Muscle of arm (tissue), 14 donors: ENCODE measurements at places on chromosomes 1 and 21.
A peak's percentile ranks its signal among the peaks of the same experiment; 100 is the strongest.

DNA sequence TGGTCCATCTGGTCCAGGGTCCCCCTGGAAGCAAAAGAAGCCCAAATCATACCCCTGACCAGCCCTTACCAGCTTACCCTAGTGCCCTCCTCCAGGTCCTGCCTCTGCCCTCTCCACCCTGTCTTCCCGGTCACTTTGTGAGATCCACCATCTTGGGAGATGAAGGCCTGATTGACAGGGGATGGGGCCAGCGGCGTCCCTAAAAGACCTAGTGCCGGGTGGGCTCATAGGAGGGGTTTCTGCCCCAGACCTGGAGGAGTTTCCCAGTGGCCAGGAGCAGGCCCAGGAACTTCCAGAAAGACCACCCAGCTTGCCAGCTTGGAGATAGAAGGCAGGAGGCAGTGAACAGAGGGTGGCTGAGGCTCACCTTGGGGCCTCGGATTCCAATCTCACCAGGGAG, 5.4 kb downstream of the COL9A2 start:
- DNase-seq: no peak

- no peak for DNase-seq
These were observed 208.8 kb downstream of the GPR52 start for GRCh38 chr1:174656409-174657059.

DNA sequence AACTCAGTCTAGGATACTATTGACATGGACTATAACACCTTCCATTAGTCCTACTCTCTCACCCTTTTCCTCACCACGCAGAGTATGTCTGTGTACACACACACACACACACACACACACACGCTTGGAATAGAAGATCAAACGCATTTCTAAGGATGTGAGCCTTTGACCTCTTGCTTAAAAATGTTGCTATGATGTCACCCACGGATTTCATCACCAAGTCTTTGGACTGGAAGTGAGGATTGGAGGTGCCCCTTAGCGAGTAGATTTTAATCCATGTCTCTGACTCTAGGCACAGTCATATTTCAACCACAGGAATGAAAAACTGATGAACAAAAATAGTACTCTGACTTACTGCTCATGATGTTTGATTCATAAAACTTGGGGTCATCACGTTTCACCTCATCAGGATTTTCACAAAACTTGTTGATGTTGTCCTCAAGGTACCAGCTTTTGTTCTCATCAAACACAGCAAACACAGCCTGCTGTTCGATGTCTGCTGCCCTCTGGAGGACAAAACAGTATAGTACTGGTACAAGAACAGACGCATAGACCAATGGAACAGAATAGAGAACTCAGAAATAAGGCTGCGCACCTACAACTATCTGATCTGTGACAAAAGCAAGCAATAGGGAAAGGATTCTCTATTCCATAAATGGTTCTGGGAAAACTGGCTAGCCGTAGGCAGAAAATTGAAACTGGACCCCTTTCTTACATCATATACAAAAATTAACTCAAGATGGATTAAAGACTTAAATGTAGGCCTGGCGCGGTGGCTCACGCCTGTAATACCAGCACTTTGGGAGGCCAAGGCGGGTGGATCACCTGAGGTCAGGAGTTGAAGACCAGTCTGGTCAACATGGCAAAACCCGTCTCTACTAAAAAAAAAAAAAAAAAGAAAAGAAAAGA, 39.9 kb downstream of the F5 start:
- DNase-seq: peak; percentile 71

DNA sequence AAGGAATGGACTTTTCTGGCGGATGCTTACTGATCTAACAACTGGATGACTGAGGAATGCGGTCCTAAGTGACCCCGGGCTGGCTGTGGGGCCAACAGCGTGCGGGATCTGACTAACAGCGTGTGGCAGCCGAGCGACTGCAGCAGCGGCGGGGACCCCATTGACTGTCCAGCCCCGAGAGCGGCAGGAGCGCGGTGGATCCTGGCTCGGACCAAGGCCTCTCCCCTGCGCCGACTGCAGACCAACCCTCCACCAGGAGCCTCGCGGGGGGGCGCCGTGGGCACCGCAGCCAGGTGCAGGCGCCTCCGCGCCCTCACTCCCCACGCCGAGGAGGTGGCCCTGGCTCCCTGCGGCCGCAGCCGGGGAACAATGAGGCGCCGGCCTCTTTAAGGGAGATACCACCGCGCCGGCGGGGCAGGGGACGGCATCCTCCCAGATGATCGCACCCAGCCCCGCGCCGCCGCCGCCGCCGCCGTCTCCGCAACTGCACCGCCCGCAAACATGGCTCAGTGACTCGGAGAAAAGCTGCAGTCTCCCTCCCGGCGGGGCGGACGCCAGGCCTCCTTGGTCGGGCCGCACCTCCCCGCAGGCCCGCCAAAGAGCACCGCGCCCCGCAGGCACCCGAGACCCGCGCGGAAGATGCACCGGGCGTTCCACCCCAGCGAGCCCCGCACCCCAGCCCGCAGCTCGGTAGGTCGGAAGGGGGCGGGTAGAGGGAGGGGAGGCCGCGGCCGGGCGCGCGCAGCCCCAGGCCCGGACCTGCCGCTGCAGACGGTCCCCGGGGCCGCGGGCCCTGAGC, 694 bp upstream of the PDIK1L start:
- peak; percentile 65 for DNase-seq

GRCh38 chr1:221644663-221645258, 97.1 kb downstream of the DUSP10 start:
- no peak for DNase-seq

- no peak for DNase-seq
These were observed 47.9 kb upstream of the GNG4 start for GRCh38 chr1:235697508-235697907.

GRCh38 chr1:224380003-224380402, 23.3 kb downstream of the CNIH4 start:
- DNase-seq: no peak

GRCh38 chr1:44048532-44049215, 17.4 kb upstream of the SLC6A9 start:
- DNase-seq: no peak

GRCh38 chr1:243505986-243506689, 250.3 kb downstream of the SDCCAG8 start:
- DNase-seq: no peak

DNA sequence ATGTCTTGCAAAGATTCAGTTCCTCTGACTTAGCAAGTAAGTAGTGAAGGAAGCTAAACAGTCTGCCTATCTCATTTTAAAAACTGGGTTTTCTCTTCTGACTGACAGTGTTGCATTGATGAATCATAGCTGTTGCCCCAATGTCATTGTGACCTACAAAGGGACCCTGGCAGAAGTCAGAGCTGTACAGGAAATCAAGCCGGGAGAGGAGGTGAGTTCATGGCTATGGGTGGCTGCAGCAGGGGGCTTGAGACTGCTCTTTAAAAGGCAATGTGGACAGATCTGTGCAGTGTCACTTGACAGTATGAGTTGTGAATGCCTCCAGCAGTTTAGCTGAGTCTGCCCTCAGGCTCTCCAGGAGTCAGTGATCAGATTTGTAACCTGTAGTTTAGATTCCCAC, 46.6 kb downstream of the SMYD2 start:
- no peak for DNase-seq

GRCh38 chr1:61926597-61926996, 184.3 kb downstream of the PATJ start:
- no peak for DNase-seq

DNA sequence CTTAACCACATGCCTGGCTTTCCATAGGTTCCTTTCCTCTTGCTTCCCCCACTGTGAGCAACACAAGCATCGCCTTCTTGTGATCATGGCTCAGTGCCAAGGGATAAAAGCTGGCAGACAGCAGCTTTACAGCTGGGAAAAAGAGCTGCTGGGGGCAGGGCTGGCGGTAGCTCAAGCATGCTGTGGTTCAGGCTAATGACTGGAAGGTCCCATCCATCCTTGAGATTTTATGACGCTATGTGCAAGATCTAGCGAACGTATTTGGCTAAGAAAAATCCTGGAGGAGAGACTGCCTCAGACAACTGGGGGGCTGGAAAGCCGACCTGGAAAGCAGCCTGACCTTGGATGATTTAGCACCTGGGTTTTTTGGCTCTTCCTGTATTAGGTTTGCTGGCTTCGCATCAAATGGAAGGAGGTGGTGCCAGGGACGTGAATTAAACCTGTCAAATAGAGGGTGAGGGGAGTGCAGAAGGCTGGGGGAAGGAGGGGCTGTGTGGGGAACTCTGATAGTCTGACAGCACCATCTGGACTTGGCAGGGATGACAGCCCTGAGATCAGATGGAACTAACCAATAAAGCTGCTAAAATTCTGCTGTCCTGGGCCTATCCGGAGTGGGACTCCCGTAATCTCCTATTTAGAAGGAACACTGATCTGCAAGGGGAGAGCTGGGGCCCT, 34.8 kb downstream of the ZMYND12 start:
- peak; percentile 92 for DNase-seq

DNA sequence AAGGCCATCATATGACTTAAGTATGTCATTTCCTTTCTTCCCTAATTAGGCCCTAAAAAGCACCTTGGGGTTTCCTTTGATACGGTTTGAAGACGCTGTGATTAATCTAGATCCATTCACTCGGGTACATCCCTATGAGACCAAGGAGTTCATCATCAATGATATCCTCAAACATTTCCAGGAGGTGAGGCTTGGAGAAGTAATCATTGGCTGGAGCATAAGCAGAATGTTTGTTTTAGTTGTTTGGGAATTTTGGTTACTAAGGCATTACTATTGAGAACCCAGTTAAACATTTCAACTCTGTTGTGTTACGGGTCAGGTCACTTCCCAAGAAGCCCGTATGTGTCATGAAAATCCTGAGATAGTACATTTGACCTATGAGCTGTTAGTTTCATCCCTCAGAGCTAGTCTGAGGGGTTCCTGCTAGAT, 185.2 kb downstream of the VPS13D start:
- DNase-seq: no peak

GRCh38 chr21:46622226-46622625, 13.2 kb upstream of the PRMT2 start:
- no peak for DNase-seq

GRCh38 chr21:39553331-39553730, 59.4 kb upstream of the B3GALT5 start:
- DNase-seq: no peak
